ENCODE measurements at places on chromosomes 7 and 10.

GRCh38 chr7:19101472-19101871 is 16.0 kb downstream of the TWIST1 start:
- DNase-seq: no peak

- no peak for DNase-seq
Observed at GRCh38 chr7:79361214-79361613, 92.3 kb downstream of the MAGI2 start.

DNA sequence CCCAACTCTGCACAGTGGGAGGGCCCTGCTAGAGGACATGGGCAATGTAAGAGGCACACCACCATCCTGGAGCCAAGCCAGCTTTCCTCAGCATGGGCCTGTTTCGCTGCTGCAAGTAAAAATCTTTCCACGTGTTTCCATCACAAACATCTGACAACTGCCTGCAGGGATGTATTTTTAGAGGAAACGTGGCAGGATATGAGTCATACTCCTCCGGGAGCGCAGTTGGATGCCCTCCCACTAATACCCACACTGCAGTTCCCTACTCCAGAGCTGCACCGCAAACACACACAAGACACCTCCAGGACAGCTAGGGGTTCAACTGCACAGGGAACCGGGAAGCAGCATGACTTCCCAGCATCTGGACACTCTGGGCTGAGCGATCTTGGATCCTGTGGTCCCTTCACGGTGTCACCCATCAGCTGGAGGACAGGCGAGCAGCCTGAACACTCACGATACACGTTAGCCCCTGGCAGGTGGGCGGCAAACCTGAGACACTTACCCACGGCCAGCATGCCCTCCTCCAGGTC is 26.1 kb downstream of the PLAC9 start:
- DNase-seq: no peak

DNA sequence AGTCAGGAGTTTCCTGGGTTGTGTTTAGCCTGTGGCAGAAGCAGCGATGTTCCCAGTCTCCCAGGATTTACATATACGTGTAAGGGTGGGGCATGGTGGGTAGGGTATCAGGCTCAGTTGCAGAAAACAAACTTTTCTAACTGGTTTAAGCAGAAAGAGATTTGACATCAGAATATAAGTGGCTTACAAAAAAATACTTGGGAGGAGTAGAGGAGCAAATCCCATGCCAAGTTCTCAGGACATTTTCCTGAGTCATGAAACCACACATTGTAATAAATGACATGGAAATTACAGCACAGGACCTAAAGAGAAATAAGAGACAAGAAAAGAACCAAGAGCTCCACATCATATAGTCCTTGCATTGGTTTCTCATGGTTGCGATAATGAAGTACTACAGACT is 26.2 kb upstream of the FRMD4A start:
- DNase-seq: no peak

- DNase-seq: no peak
Observed at GRCh38 chr10:123451618-123452245, 214.4 kb upstream of the GPR26 start.

DNA sequence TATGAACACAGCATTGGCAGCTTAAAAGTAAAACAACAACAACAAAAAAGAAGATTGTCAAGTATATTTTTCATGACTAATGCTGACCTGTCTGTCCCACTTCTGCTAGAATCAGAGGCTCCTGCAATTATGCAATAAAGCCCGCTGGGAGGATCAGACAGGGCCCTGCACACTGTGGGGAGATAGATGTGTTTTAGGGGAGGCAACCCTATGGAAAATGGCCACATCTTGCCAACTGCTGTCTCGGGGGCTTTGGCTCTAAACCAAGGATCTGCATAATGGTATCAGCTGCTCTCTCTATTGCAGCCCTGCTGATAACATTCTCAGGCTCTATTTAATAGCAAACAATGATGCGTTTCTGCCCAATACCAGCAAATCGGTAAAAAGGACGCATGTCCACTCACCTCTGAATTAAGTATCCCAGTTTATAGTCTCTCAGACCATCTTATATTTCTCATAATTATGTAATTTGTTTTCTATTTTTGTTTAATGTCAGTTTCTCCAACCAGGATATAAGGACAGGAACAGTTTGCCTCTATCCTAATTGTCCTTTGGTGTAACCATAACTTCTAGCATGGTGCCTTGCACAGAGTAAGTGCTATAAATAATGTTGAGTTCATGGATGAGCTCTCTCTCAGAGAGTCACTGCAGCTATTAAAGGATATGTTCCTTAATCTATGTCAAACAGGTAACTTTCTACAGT is 15.3 kb upstream of the PRKAR2B start:
- DNase-seq: no peak

DNA sequence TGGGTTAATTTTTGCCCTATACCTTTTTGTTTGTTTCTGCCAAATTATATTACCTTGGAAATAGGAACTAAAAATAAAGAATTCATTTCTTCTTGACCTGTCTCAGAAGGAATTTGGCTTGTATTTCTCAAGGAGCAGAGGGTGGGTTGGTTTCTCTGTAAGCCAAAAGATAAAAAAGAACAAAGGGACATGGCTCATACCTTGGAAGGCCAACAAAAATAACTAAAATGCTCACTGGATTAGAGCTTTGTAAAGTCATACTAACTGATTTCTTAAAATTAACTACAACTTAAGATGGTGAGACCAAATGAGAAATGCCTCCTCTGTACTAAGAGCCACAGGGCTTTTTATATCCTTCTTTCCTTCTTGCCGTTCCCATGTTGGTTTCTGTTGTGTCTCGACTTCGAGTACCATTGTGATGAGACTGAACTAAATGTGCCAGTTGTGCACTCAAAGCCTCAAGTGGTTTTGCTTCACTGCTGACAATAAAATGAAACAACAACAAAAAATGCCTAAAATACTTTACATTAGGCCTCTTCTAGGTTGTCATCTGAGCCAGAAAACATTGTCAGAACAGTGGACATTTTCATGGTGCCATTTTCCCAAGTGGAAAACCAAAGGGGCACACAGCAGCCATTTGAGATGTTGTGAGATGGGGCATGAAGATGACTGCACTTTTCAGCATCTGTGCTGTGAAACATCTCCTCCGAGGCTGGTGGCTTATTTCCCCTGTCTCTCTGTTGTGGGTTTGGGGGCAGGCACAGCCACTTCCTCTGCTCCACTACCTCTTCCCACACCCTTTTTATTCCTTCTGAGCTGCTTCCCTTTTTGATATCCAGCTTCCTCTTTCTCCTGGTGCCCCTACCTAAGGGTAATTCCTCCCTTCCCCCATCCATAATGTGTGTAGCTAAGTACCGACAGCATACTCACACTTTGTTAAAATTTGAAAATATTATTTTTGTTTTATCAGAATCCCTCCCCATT is 51.8 kb upstream of the AGR3 start:
- no peak for DNase-seq

GRCh38 chr7:70030745-70031144 is 432.5 kb downstream of the AUTS2 start:
- DNase-seq: no peak

DNA sequence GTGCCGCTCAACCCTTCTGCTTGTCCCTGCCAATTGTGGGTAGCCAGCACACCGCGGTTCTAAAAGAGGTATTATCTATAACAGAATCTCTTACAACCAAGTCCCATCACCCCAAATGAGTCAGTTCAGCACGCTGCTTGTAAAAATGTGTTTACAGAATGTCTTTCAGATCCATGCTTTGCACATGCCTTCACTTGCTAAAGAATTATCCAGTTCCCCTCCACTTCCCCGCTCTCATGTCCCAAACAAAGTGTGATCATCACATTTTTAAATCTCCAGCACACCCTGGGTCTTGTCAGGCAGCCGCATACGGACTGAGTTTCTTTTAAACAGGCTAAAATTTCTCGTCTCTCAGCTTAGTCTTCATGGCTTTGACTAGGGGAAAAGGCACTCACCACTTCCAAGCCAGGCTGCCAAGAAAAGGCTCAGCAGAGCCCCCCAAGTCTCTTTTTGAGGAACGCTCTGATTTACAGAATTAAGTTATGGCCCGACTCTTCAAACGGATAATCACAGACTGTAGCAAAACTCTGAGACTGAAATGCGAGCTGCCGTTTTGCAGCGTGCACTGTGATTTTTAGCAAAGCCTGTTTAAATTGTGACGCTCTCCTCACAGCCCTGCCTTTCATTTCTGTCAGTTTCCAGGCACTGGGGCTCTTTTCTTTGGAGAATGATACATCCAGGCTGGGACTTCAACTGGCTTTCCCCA is 29.8 kb upstream of the FGFR2 start:
- DNase-seq: no peak

- no peak for DNase-seq
Observed at GRCh38 chr7:104656467-104656866, 328.1 kb downstream of the LHFPL3 start.

Measured in activated gamma-delta T cell (primary cell).